ENCODE measurements at places on chromosomes 7 and 10. TPM values are rescaled to one million over a fixed set of nuclear protein-coding genes. Genes with fewer than 3 reads are reported as not detected.

The AZGP1 gene
- 70.9 TPM for total RNA-seq

The GNGT1 gene
- total RNA-seq, result not detected

The SEMA3D gene
- 0.94 TPM for total RNA-seq

The RTKN2 gene
- total RNA-seq, result not detected

The EPDR1 gene
- total RNA-seq, result 36.7 TPM

The SORCS1 gene
- total RNA-seq, result 2.3 TPM

The FKBP6 gene
- total RNA-seq, result not detected

The ASZ1 gene
- total RNA-seq, result not detected

The HTR5A gene
- total RNA-seq, result not detected

The TAS2R4 gene
- total RNA-seq, result 0.20 TPM

The SLIT1 gene
- 0.17 TPM for total RNA-seq

The NKX2-3 gene
- not detected for total RNA-seq

The PWWP2B gene
- 19.9 TPM for total RNA-seq

The EIF3B gene
- total RNA-seq, result 79.0 TPM

The MKX gene
- 0.15 TPM for total RNA-seq

The NPC1L1 gene
- not detected for total RNA-seq

The HEPACAM2 gene
- not detected for total RNA-seq

- DNase-seq, result no peak
These were observed 495.8 kb downstream of the MDFIC start for GRCh38 chr7:115417662-115418061.

GRCh38 chr7:55374213-55374612 is 9.1 kb downstream of the LANCL2 start:
- no peak for DNase-seq

DNA sequence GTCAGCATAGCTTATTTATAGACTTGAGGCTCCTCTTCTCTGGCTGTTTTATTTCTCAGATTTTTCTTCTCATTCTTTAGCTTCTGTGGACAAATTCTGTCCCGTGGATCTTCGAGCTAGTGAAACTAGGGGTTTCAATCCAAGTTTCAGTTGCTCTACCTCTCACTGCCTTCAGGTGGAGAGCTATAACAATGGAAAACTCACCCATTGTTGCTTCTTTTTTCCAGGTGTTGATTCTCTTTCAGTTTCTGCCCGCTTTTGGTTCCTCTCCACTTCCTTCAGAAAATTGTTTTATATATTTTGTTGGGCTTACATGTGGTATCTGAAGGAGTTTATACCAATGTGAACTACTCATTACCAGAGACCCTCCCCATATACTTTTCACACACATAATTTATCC is 266.1 kb downstream of the TCF7L2 start:
- no peak for DNase-seq

DNA sequence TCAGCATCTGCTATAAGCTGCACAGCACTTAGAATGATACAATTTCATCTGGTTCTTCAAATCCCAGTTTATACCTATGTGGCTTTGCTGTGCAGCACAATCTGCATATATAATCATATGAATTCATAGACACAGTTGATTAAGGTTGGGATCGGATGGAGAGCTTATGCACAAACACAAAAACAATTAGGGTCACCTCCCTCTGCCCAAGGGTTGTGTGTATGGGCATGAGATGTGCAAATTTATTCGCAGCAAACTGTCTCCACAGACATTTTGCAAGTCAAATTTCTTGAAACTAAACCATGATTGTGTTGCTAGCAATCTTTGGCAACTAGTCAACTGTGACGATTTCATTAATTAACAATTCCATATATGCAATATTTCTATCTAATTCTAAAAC is 955.7 kb downstream of the SORCS3 start:
- no peak for DNase-seq

DNA sequence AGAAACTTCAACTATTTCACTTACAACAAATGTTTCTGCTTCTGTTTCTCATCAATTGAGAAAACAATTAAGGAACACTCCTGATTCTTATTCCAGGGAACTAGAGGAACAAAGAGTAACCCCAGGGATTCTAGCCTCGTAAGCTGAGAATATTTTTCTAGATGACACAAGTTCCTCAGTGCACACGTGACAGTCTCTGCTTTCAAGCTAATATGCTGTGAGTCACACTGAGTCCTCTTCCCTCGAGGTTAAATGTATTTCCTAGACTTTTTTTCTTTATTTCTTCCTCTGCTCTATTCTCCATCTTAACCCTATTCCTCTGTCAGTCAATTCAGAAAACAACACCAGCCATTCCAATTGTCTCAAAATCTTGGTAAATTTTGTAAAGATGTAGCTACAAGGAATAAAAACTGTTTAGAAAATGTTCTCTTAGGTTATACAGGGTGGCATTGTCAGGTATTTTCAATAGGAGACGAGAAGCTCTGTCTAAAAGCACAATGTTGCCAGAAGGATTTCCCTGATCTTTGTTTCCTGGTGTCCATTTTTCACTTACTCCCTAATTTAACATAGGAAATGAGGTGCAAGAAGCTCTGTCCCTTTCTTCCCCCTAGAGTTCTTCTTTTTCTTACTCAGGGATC is 5.8 kb upstream of the C1GALT1 start:
- DNase-seq, result no peak

DNA sequence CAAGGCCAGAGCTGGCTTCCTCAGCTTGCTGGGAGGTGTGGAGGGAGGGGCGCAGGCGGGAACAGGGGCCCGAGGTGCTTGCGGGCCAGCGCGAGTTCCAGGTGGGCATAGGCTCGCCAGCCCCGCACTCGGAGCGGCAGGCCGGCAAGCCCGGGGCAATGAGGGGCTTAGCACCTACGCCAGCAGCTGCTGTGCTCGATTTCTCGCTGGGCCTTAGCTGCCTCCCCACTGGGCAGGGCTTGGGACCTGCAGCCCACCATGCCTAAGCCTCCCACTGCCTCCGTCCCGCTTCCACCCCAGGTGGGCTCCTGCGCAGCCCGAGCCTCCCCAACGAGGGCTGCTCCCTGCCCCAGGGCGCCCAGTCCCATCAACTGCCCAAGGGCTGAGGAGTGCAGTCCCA is 25.9 kb upstream of the MAT1A start:
- DNase-seq, result no peak

- no peak for DNase-seq
These were observed 5.2 kb upstream of the KIF5B start for GRCh38 chr10:32061440-32061839.

GRCh38 chr7:127798769-127799372 is 146.9 kb downstream of the SND1 start:
- DNase-seq, result no peak

- peak; percentile 10 for DNase-seq
These were observed 48.7 kb downstream of the TSPAN15 start for GRCh38 chr10:69499726-69500689.

DNA sequence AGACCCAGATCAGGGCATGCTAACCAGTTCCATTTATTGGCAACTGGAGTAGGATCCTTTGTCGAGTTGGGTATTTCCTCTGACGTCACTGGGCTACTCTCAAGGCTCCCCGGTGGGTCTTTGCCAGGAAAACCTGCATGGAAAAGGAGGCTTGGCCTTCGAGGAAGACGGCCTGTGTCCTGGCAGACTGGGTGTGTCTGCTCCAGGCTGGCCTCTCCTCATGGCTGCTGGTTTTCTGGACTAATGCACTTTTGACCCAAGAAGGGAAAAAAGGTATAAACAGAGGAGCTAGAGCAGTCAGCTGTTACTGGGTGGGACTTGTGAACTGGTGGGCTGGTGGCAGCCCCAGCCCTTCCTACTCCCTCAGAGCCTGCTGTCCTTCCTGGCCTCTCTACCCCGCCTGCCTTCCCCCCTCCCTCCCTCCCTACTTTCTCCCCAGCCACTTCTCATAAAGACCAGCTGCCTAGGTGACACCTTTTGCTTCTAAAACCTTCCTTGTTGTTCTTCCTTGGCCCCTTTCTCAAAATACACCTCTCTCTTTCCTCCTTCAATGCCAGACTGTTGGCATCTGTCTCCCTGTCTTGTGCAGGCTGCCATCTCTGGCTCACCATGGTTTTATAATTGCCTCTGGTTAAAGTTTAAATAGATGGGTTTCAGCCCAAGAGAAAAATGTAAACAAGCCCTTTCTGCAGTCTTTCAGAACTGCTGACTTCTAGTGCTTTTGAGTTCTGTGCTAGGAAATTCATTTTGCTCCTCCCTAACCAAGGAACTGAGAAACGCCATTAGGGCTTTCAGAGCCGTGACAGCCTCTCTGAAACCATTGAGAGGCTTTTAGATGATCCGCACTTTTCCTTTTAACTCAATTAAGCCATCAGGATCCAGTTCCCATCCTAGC is 101.8 kb upstream of the MKLN1 start:
- peak; percentile 36 for DNase-seq

GRCh38 chr7:105016709-105017656 is 3.0 kb downstream of the KMT2E start:
- no peak for DNase-seq

- peak; percentile 47 for DNase-seq
These were observed 461 bp upstream of the FIGNL1 start for GRCh38 chr7:50450590-50451032.

DNA sequence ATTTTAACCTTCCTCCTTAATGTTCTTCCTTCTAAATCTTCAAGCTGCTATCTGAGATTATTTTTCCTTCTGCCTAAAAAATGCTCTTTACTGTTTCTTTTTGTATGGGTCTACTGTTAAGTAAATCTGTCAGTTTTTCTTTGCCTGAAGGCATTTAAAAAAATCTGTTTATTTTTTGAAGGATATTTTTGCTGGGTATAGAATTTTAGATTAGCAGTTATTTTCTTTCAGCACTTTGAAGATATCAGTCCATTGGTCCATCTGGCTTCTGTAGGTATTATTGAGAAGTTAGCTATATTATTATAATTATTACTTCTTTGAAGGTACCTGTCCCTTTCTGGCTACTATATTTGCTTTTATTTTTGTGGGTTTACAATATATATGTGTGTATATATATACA is 171.4 kb downstream of the BBS9 start:
- DNase-seq, result no peak

- no peak for DNase-seq
These were observed 90.5 kb upstream of the RSU1 start for GRCh38 chr10:16907687-16908086.

DNA sequence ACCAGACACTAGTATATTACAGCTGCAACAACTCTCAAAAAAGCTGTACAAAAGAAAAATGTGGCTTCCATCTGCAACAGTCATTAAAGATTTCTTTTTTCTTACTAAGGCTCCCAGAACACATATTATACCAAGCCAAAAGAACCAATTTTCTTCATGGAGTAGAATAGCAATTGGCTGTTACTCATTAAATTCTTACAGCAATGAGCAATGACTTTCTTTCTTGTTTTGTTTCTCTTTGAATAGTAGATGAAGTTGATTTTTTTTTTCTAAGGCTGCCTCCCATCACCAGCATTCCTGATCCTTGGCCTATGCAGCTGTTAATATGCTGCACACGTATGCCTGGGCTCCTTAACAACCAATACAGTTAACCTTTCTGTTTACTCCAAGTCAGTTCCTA is 36.6 kb upstream of the SPOCK2 start:
- DNase-seq, result no peak

- no peak for DNase-seq
These were observed 17.5 kb downstream of the AMZ1 start for GRCh38 chr7:2705371-2706096.

DNA sequence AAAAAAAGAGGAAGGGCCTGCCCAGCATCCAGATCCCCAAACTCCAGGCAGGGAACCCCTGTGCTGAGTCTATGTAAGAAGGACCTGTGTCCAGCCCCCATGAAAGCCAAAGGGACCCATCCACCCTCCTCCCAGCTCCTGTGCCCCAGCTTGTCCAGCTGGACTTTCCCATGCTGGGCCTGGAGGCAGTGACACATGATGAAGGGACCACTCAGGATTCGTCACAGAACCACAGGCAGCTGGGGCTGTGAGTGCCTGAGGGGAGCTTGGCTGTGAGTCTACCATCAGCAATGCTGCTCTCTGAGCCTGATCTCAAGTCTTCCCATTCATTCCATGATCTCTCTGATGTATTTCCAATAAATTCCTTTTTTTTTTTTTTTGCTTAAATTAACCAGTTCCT is 36.2 kb upstream of the MNX1 start:
- DNase-seq, result no peak

GRCh38 chr10:113503930-113504329 is 48.9 kb upstream of the HABP2 start:
- DNase-seq, result no peak

GRCh38 chr7:3408814-3409595 is 108.0 kb downstream of the SDK1 start:
- DNase-seq, result no peak

DNA sequence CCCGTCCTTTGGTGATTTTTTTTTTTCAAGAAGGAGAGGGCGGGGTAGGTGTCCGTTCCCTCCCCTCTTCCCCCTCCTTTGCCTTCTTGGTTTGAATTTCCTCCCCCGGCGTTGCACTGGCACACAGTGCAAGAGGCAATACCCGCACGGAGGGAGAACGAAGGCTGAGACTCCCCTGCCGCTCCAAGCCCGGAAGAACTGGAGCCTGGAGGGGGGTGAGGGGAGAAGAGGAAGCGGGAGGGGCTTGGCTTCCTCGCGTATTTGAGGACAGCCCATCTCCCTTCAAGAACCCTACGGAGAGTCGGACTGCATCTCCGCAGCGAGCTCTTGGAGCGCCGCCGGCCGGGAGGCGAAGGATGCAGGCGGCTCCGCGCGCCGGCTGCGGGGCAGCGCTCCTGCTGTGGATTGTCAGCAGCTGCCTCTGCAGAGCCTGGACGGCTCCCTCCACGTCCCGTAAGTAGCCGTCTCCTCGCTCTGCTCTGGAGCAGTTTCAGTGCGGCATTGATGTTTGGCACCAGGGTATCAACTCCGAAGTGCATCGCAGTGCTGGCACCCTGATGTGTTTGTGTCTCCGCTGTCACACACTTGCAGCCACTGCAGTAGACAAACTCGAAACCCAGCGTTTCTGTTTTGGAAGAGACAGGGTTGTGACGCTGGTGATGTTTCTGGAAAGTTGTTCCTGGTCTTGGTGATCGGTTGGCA is at the start of gene CNTNAP2:
TSS of gene CNTNAP2 (plus strand) at position 281 of the 702 bp plus-strand sequence. CDS start at position 357, 76 bp downstream.
- peak; percentile 49 for DNase-seq

- DNase-seq, result no peak
These were observed 24.0 kb upstream of the HSPA12A start for GRCh38 chr10:116766241-116766827.

GRCh38 chr7:117219485-117219884 is 103.4 kb downstream of the WNT2 start:
- DNase-seq, result no peak

DNA sequence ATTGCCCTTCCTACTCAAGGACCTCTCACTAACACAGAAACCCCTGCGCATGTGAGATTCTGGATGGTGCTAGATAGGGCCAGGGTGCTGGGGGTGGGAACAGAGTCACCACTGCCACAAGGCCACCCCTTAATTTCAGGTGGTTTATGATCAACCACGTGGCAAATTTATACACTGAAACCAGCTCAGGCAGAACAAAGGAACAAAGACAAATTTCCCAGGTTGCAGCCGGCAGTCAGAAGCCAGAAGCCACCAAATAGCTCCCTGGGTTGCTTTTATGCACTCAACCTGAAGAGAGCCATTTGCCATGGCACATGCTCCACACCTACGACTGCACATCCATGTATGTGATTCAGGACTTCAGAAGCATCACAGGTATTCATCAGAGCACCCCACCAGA is 2.5 kb downstream of the VOPP1 start:
- DNase-seq, result no peak

Data from left ventricle myocardium superior (tissue), 1 donor.